AG10803 (cell line): ENCODE measurements at places on chromosomes 3 and 15.

- DNase-seq = no peak
Measured at GRCh38 chr3:151499168-151499567, 38.3 kb upstream of the IGSF10 start.

- DNase-seq = no peak
Measured at GRCh38 chr3:99665017-99665416, 26.6 kb downstream of the COL8A1 start.

GRCh38 chr15:55257938-55258337, 31.7 kb downstream of the RAB27A start:
- no peak for DNase-seq

GRCh38 chr3:127719369-127719768, 46.6 kb downstream of the ABTB1 start:
- DNase-seq = no peak

DNA sequence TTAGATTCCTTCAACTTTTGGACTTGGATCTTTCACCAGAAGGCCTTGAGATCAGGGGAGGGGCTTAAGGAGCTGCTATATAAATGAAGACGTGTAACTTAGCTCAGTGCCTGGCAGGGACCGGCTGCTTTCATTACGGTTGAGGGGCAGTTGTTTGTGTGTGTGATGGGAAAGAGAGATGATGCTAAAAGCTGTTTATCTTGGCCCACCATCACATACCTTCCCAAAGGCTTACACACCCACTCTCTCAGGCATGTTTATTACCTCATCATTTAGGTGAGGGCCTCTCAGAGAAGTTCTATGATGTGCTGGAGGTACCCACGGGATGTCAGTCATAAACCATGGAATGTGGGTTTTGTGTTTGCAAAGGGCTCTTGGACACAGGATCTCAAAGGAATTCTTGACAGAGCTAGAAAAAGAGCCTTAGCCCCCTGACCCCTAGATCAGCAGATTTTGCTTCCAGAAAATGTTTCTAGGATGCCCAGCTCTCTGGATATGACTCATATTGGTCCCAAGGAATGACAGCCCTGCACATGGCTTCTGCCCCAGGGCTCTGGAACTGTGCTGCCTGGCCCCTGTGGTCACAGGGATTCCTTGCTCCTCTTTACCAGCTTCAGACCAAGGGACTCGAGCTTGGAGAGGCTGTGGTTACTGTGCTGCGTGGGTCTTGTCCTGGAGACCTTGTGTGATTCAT, 15.9 kb upstream of the SMAD3 start:
- DNase-seq = peak; percentile 80

DNA sequence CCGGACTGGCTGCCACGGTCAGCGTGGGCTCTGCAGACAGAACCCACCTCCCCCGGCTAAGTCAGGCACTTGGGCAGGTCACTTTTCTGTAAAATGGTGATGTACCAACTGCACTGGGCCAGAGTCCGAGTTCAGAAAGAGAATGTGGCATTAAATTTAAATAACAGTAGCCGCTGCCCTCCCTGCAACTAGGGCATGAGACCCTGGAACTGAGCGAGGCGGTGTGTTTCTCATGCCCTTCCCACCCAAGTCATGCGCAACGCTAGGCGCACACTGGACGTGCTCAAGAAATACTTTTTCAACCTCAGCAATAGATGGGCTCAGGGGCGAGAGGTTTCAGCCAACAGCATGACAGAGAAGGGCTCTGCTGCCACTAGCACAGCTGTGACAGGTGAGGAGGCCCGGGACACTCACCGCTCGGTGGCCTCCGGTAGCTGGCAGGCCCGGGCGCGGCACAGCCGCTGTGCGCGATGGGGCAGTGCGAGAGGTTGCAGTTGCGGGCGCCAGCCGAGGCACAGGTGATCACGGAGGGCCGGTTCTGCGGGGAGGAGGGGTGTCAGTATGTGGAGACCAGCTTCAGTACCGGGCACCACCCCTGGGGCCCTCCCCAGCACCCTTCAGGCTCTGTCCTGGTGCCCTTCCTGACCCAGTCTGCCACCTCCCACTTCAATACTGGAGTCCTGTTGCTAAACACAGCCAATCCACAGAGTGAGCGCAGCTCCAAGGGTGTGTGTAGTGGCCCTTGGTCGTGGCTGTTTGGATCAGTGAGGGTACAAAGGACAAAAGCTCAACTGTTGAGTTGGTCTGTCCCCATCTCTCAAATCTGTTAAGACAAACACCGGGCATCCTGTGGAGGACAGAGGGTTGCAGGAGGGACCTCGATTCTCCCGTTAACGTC, 84.5 kb downstream of the VGLL4 start:
- no peak for DNase-seq

GRCh38 chr3:137222736-137223225, 265.0 kb downstream of the IL20RB start:
- no peak for DNase-seq

GRCh38 chr3:98766924-98767323, 3.8 kb downstream of the ST3GAL6 start:
- no peak for DNase-seq

DNA sequence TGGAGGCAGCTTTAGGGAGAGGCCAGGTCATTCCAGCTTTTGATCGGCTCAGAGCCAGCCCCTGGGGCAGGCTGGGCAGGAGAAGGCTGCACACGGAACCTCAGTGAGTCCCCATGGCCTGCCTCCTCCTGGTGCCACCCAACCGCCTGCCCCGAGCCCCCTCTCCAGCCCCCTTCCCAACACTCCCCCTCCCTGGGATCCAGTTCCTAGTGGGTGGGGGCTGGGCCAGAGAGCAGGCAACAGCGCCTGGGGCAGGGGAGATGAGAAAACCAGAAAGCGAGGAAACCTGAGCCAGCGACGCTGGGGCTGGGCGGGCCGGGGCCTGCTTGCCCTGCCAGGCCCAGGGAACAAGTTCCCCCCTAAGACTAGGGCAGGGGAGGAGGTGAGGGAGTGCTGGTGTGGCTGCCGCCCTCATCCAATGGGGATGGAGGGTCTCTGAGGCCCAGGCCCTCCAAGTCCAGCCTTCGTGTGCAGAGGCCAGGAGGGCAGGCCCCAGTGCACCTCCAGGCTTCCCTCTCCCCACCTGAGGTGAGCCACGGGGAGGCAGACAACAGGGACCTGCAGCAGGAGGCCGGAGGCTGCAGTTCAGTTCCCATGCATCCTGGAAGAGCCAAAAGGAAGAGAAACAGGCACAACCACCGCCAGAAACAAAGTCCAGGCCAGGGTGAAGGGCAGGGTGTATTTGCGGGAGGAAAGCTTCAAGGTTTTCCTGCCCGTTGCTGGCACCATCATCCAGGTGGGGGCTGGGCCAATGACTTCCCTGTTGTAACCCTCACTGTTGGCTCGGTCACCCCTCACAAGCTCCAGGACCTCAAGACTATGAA, 4.0 kb upstream of the SEMA3F start:
- no peak for DNase-seq

DNA sequence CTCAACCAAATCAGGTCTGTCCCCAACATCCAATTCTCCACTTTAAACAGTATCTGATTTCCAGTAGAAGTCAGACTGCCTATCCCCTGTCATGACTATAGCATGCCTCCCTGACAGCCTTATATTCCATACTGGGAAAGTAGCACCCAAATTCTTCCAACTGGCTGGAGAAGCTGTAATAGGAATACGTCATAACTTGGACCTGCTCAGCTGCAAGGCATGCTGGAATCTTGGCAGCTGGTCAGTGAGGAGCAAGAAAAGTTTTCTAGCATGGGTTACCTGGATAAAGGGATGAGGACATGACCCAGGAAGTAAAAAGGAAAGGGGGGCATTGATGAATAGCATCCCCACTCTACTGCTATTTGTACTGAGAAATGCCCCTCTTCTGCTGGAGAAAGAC, 8.9 kb downstream of the SEMA5B start:
- no peak for DNase-seq

GRCh38 chr3:15973940-15974339, 176.2 kb upstream of the ANKRD28 start:
- DNase-seq = no peak

- DNase-seq = peak; percentile 89
Measured at GRCh38 chr3:185282696-185283373, 29.0 kb upstream of the EHHADH start.

GRCh38 chr3:77506384-77506783, 466.5 kb downstream of the ROBO2 start:
- DNase-seq = no peak

GRCh38 chr15:79065706-79066376, 24.7 kb downstream of the RASGRF1 start:
- no peak for DNase-seq

DNA sequence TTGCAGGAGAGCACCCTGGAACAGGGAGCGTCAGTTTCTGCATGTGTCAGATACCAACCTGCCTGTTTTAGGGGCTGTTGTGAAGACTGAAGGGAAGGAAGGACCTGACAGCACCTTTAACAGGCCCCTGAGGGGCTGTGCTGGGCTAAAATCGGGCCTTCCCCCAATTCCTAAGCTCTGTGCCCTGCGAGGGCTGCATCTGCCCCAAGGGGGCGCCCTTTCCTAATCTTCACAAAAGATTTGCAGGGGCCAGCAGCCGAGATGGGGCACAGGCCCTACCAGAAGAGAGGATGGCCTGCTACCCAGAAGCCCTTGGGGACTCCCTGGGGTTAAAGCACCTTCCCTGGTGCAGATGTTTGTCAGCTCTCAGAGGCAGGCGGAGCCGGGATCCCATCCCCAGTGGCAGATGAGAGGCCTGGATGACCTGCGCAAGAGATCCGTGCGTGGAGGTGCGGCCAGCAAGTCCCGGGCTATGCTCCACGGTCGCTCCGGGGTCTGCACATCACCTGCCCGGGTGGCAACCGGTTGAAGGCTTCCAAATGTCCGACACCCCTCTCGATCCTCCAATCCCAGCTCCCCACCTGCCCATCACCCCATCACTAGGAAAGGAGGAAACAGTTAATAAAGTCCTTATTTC, 53.6 kb downstream of the RHCG start:
- peak; percentile 14 for DNase-seq

GRCh38 chr3:14258906-14259904, 80.6 kb downstream of the LSM3 start:
- DNase-seq = no peak

DNA sequence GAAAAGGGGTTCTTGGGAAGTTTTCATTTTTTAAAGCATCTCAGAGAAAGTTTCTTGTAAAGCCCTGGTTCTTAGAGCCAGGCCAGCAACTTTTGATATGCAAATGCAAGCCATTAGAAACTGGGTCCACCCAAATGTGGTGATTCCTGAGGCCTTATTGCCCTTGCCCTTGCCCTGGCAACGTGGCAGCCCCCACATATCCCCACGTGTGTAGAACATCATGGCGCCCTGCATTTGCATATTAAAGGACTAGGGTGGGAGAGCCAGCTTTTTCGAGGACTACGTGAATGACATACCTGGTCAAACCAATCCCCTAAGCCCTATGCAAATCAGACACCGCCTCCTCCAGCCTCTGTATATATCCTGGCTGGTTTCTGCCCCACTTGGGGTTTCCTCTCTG, 314.9 kb upstream of the NECTIN3 start:
- no peak for DNase-seq

GRCh38 chr15:68511073-68511991, 67.5 kb upstream of the CORO2B start:
- DNase-seq = peak; percentile 98

DNA sequence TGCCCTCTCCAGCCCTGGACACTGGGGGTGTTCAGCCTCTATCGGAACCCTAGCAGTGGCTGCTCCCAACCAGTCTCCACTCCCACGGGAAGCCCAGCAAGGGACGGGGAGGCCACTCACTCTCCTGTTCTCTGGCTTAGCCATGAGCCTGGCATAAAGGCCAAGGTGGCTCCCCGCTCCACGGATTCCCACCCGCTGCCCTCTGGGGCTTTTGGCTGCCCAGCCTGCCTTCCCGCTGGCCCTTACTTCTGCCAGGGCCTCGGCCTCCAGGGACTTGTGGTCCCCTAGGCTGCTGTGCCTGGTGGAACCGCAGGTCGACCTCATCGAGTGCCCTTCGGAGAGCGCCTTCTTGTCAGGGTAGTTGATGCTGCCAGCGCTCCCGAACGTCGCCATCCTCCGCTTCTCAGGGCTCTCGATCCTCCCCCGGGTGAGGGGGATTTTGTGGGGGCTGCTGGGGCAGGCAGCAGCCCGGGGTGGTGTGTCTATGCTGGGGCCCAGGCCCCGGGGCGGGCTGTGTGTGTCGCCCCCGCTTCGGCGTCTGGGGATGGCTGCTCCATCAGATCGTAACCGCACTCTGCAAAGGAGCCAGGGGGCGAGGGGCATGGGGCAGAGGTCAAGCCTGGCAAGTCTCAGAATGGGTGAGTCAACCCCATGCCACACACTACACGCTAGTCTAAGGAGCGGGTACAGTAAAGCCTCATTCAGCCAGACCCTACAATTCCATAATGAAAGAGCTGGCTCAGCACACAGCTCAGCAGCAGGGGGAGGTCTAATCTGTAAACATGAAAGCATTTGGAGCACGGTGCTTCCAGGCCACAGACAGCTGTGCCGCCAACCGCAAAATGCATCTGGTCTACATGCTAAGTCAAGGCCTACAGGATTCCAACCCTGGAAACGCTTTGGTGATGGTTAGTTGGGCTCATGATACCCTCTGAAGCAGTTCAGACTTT, 27.3 kb upstream of the RAD18 start:
- DNase-seq = peak; percentile 84

DNA sequence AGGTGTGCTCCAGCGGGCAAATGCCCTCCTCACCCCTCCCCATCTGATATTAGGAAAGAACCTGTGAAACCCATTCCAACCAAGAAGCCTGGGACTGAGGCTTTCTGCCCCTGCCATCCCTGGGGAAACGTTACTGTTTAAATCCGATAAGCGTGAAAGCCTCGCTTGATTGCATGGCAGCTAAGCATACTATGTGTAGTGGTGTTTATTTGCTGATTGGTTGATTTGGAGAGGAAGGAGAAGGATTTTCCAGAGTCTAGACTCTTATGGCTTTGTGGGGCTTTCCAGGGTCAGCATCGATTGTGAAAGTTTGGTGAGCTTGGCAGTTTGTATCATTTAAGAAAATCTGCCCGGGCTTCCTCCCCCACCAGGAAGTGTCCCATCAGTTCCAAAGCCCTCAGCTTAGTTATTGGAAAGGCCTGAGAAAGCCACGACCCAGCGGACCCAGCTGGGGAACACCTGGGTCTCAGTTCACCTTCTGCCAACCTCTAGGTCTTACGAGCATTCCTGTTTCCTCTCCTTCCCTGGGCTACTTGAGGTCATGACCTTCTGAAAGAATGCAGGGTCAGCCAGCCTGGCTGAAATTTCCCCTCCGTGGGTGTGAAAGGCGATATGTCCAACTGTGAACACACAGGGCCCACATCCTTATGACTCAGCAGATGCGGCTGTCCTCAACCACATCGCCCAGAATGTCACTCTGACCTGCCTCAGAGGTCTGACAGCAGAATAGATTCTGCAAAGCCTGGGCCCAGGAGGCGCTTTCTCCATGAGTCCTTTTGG, 62.8 kb upstream of the HERC1 start:
- peak; percentile 69 for DNase-seq

GRCh38 chr3:109685084-109686079, 348.0 kb upstream of the DPPA4 start:
- peak; percentile 97 for DNase-seq

- DNase-seq = no peak
Measured at GRCh38 chr15:57500256-57500655, 91.4 kb upstream of the MYZAP start.

DNA sequence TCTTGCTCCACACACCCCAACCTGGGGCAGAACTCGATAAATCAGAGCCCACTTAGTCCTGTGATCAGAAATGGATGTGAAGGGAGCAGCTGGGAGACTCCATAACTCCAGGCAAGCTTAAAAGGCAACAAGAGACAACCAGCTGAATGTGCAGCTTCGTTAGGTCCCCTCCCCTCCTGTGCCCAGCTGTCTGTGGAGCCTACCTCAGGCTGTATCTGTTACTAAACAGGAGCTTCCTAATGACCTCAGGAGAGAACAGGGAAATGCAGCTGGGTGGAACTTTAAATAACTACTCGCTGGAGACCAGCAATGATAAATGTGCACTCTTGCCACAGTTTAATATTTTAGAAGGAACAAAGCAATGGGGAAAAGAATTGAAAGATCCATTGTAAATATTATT, 25.9 kb downstream of the SLC9A9 start:
- no peak for DNase-seq
